ENCODE measurements at places on chromosomes 4 and X.

DNA sequence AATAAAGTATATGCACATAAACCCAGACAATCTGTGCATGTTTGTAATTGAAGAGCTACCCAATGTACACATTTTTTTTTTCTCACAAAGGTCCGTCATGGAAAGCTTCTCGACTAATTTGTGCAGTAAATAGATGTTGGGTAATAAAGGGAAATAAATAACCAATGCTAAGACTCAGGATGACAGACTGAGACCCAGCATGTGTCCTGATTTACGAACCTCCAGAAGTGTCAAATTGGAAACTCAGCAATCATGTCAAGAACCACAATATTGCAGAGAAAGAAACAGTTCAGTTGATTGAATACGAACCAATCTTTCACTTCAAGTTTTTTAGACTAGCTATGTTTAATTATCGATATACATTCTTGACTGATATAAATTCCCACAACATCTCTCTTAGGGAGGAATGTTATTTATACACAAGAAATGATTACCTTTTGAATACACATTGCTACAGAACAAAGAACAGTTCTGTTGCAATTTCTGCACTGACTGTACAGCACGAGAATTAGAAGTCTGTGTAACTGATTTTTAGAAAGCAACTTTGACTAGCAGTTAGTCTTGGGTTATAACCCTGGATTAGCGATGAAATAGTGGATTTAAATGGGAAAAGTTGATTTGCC, 625.6 kb upstream of the FTHL17 start:
- DNase-seq: no peak

DNA sequence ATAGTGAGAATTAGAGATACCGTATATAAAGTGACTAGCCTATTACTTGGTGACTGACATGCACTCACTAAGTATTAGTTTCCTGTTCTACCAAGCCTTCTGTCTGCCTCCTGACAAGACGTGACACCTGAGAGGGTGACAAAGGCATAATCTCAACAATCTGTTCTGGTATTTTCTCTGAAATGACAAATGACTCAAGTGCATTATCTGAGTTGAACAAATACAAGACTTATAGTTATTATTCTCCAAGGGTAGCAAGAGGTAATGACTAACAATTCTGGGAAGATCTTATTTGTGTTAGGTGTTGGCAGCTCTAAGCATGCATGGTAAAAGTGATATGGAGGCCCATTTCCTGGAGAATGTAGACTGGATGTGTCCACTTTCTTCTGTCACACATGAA, 60.6 kb downstream of the SYTL5 start:
- no peak for DNase-seq

GRCh38 chr4:125317525-125317877, 2.7 kb downstream of the FAT4 start:
- DNase-seq: peak; percentile 76

- DNase-seq: no peak
These were observed 83.5 kb downstream of the TBX22 start for GRCh38 chrX:80098038-80098437.

DNA sequence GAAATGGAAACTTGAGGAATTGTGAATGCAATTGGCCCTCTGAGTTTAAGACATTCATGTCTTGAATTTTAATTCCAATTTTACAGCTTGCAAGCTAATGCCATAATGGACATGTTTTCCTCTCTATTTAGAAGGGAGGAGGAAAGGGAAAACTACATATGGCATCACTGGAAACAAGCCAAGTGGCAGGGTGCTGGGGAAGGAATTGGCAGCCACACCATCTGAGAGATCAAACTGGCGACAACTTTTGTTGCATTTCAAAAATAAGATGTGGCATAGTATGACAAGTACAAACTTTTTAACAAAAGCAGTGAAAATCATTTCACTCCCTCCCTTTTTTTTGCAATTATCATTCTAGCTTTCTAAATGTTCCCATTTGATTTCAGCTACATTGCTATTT, 615.6 kb downstream of the CENPC start:
- no peak for DNase-seq

DNA sequence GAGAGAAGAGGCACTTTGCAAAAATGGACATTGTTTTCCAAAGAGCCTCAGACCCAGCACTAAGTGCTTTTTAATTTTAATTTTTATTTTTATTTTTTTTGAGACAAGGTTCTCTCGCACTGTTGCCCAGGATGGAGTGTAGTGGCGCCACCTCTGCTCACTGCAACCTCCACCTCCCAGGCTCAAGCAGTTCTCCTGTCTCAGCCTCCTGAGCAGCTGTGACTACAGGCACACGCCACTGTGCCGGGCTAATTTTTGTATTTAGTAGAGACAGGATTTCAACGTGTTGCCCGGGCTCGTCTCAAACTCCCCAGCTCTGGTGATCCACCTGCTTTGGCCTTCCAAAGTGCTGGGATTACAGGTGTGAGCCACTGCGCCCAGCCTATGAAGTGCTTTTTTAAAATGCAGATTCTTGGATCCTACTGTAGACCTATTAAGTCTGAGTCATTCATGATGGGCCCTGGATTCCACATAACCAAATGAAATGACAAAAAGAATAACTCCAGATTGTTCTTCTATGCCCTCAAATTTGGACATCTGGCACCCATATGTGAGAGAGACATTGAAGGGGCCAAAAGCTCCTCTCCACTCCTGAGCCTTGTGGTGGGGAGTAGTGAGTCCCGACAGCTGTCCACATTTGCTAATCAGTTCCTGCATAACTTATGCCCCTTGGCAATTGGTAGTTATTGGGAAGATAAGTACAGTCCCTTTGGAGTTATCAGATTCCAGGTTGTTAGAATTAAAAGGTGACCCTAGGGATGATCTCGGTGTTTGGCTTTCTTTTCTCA, 3.6 kb downstream of the NOCT start:
- DNase-seq: no peak

- DNase-seq: no peak
These were observed 1.8 kb downstream of the ODAPH start for GRCh38 chr4:75557696-75558095.

All from left ventricle myocardium superior (tissue), 1 donor.